Peyer's patch (tissue), 4 donors: ENCODE measurements at places on chromosomes 3 and 15.

DNA sequence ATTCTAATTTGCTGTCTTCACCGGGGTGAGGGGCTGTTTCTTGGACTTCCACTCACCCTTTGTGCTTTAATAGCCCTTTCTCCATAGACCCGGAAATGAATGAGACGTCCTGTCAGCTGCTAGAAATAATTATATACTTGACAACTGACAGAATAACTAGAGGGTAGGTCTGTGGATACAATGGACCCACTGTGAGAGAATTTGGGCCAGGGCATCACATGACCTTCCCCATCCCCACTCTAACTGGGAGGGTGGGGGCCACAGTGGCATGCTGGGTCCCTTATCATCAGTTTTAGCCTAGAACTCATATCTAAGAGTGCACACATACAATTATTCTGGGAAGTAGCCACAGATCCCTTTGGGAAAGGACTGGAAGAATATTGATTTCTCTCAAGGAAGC is 25.9 kb upstream of the MINAR1 start:
- no peak for DNase-seq
- no peak overlapping the region for H3K4me3 ChIP-seq
- H3K27ac ChIP-seq = no peak overlapping the region
- H3K27me3 ChIP-seq = no peaks in the 10 kb centered on the region
- no peaks in the 10 kb centered on the region for H3K36me3 ChIP-seq
- H3K4me1 ChIP-seq = no peaks in the 10 kb centered on the region

GRCh38 chr3:31399271-31399670 is 133.5 kb upstream of the STT3B start:
- H3K4me1 ChIP-seq = no peaks in the 10 kb centered on the region
- DNase-seq = no peak
- H3K4me3 ChIP-seq = no peak overlapping the region
- H3K27me3 ChIP-seq = no peaks in the 10 kb centered on the region
- H3K27ac ChIP-seq = no peak overlapping the region

DNA sequence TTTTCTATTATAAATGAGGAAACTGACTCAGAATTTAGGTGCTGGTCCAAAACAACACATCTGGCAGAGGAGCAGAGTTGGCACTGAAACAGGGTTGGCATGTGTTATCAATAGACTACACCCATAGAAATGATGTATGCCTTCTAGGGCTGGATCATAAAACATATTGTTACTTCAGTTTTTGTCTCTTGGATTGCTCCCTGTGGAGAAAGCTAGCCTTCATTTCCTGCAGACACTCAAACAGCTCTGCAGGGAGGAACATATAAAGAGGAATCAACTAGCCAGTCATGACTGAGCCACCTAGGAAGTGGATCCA is 507 bp upstream of the MRPL3 start:
- peak overlapping the region; percentile 88 for H3K4me3 ChIP-seq
- no peaks in the 10 kb centered on the region for H3K36me3 ChIP-seq
- H3K4me1 ChIP-seq = no peaks in the 10 kb centered on the region
- H3K27ac ChIP-seq = peak overlapping the region; percentile 76

DNA sequence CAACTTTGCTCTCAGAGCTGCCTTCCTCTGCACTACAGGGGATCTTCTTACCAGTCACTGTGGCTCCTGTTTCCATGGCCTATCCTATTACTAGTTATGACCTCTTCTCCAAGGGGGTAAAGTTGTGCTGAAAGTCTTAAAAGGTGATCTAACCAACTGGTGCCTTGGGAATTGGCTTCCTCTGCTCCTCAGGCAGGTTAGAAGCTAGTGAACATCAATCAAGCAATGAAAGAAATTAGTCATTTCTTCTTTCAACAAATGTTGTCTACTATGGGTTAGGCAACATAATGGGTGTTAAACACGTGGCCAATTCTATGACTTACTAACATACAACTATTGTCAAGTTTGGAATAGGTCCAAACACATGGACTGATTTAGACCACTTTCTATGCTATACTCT is 571.4 kb upstream of the NAALADL2 start:
- no peak overlapping the region for H3K27ac ChIP-seq
- no peaks in the 10 kb centered on the region for H3K4me1 ChIP-seq
- H3K4me3 ChIP-seq = no peak overlapping the region

- DNase-seq = no peak
- no peaks in the 10 kb centered on the region for H3K27me3 ChIP-seq
- H3K27ac ChIP-seq = no peak overlapping the region
- H3K4me3 ChIP-seq = no peak overlapping the region
- H3K4me1 ChIP-seq = no peaks in the 10 kb centered on the region
These were observed 938.4 kb upstream of the SEMA6D start for GRCh38 chr15:46778876-46779275.

DNA sequence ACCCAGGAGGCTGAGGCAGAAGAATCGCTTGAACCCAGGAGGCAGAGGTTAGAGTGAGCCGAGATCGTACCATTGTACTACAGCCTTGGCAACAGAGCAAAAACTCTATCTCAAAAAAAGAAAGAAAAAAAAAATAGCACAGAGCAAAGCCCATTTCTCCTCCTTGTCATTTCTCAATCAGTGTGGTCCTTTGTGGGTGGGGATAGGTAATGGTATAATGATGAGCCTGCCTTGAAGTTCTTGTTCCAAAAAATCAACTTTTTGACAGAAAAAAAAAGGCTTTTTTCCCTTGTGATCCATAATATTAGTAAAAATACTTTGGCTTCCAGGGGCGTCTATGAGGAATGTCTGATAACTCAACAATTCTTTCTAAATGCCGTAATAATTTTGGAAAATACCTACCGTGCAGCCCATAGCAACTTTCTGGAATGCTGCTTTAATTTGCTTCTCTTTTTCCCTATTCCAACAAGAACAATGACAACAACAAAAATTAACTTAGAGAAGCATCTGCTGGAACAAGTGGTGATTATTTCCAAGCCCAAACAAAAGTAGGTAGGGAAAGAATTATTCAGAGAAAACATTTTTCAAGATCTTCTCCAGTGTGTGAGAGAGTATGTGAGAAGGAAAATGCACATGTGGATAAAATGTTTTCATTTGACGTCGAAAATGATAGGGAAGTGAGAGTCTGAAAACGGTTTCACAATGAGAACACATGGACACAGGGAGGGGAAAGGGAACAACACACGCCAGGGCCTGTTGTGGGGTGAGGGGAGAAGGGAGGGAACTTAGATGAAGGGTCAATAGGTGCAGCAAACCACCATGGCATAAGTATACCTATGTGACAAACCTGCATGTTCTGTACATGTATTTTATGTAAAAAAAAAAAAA is 337.8 kb downstream of the RBMS3 start:
- DNase-seq = no peak
- no peak overlapping the region for H3K4me3 ChIP-seq
- no peaks in the 10 kb centered on the region for H3K4me1 ChIP-seq
- no peaks in the 10 kb centered on the region for H3K27me3 ChIP-seq
- no peak overlapping the region for H3K27ac ChIP-seq

GRCh38 chr3:194133661-194134230 is 2.2 kb upstream of the HES1 start:
- H3K27me3 ChIP-seq = no peaks in the 10 kb centered on the region
- peak; percentile 71 for DNase-seq
- peak overlapping the region; percentile 60 for H3K4me3 ChIP-seq

DNA sequence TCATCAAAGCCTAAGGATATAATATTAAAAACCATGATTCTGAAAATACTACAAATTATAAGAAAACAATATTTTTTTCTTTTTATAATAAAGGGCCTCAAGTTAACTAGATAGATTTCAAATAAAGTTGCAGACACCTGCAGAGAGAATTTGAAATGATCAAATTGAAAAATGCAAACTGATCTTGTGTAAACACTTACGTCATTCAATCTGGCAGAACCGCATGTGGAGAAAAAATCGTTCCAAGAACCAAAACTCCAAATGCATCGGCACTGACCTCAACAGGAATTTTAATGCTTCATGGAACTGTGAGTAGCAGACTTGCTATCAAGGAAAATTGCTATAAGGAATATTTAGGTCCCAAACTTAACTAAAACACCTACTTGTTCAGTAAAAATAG is 17.2 kb downstream of the CPA3 start:
- no peaks in the 10 kb centered on the region for H3K36me3 ChIP-seq
- H3K4me1 ChIP-seq = no peaks in the 10 kb centered on the region
- no peak for DNase-seq
- H3K27me3 ChIP-seq = no peaks in the 10 kb centered on the region
- no peak overlapping the region for H3K27ac ChIP-seq

- H3K36me3 ChIP-seq = no peaks in the 10 kb centered on the region
- H3K27me3 ChIP-seq = no peaks in the 10 kb centered on the region
- H3K4me3 ChIP-seq = no peak overlapping the region
These were observed 2.4 kb upstream of the ETV5 start for GRCh38 chr3:186110975-186111974.

GRCh38 chr3:61924090-61924735 is 362.8 kb downstream of the PTPRG start:
- no peaks in the 10 kb centered on the region for H3K27me3 ChIP-seq
- no peaks in the 10 kb centered on the region for H3K36me3 ChIP-seq
- no peak overlapping the region for H3K27ac ChIP-seq

DNA sequence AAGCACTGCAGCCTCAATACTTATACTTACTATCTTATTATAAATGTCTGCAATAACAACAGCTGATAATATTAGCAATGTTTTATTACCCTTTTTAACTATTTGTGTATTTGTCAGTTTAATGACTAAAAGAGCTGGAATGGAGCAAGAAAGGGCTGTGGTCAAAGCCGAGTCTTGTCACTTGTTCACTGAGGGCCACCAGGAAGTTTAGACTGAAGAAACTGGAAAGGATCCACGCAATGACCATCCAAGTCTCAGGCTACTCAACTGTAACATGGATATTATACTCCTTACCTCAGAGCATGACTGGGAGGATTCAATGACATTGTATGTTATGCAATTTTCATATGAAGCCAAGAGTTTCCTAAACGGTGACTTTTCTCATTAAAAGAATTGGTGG is 90.4 kb downstream of the TJP1 start:
- no peaks in the 10 kb centered on the region for H3K4me1 ChIP-seq
- no peak overlapping the region for H3K4me3 ChIP-seq
- no peaks in the 10 kb centered on the region for H3K27me3 ChIP-seq
- DNase-seq = no peak
- H3K36me3 ChIP-seq = peaks cover 78% of the 10 kb centered on the region
- H3K27ac ChIP-seq = no peak overlapping the region

- H3K4me3 ChIP-seq = no peak overlapping the region
- no peak for DNase-seq
- H3K36me3 ChIP-seq = no peaks in the 10 kb centered on the region
- no peak overlapping the region for H3K27ac ChIP-seq
- no peaks in the 10 kb centered on the region for H3K4me1 ChIP-seq
These were observed 392.5 kb downstream of the FOXP1 start for GRCh38 chr3:71191031-71191482.

DNA sequence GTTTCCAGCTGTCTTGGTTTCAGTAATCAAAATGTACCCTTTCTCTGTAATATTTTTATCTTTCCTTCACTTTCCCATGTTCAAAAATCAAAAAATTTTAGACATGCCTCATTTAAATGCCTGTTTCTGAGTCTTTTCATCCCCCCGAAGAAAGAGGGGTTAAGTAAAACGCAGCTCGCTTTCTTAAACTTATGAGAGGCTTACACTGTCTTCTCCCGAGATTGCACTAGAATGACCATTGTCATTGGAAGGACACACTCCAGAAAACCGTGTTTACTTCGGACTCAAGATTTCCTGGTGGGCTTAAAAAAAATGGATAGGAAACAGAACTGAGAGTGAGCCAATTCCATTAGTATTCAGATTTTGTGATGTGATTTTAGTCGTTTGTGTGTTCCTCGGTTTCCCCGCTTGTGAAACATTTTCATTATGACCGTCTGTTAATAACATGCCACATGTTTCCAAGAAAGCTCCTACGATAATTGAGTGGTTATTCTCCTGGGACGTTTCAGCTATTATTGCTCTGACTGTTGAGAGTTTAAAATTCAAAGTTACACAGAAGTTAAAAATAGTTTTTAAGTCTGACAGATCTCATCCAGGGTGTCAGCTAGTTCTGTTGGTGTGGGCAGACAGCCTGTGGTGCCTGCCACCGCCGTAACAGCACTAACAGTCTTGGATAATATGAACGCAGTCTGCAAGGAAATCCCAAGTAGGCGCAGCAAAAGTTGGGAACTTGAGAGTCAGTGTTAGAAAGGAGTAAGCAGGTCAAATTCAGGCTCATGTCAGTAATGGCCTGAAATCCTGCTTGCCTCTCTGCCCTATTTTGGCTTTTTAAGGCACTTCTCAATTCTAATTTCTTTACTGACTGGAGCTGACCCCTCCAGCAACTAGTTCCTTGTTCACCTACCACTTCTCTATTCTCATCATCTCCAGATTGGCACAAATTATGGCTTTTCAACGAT is 1.5 kb downstream of the CRYBG3 start:
- peak overlapping the region; percentile 83 for H3K4me3 ChIP-seq
- no peaks in the 10 kb centered on the region for H3K27me3 ChIP-seq
- peak overlapping the region; percentile 55 for H3K27ac ChIP-seq
- no peak for DNase-seq

- H3K4me3 ChIP-seq = no peak overlapping the region
- H3K27me3 ChIP-seq = no peaks in the 10 kb centered on the region
- no peak overlapping the region for H3K27ac ChIP-seq
- peak; percentile 83 for DNase-seq
- no peaks in the 10 kb centered on the region for H3K4me1 ChIP-seq
These were observed 87.8 kb downstream of the C3orf85 start for GRCh38 chr3:109224333-109224732.

GRCh38 chr3:57017459-57017845 is 43.0 kb upstream of the SPATA12 start:
- H3K4me3 ChIP-seq = no peak overlapping the region
- H3K36me3 ChIP-seq = no peaks in the 10 kb centered on the region
- DNase-seq = no peak
- no peaks in the 10 kb centered on the region for H3K27me3 ChIP-seq
- no peaks in the 10 kb centered on the region for H3K4me1 ChIP-seq
- H3K27ac ChIP-seq = no peak overlapping the region

DNA sequence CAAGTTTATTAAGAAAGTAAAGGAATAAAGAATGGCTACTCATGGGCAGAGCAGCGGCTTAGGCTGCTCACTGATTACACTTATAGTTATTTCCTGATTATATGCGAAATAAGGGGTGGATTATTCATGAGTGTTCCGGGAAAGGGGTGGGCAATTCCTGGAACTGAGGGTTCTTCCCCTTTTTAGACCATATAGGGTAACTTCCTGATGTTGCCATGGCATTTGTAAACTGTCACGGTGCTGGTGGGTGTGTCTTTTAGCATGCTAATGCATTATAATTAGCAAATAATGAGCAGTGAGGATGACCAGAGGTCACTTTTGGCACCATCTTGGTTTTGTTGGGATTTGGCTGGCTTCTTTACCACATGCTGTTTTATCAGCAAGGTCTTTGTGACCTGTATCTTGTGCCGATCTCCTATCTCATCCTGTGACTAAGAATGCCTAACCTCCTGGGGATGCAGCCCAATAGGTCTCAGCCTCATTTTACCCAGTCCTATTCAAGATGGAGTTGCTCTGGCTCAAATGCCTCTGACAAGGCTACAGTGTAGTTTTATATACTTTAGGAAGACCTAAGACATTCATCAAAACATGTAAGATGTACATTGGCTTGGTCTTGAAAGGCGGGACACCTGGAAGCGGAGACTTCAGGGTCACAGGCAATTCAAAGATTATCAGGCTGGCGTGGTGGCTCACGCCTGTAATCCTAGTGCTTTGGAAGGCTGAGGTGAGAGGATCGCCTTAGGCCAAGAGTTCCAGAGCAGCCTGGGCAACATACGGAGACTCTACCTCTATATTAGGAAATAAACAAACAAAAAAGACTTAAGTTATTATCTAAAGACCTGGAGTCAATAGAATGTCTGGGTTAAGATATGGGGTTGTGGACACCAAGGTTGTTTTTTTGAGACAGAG is 3.2 kb upstream of the BLOC1S6 start:
- H3K4me1 ChIP-seq = peaks cover 10% of the 10 kb centered on the region
- DNase-seq = no peak
- H3K4me3 ChIP-seq = no peak overlapping the region
- H3K36me3 ChIP-seq = no peaks in the 10 kb centered on the region
- H3K27me3 ChIP-seq = no peaks in the 10 kb centered on the region
